ENCODE measurements at places on chromosomes 5 and 9. TPM values are rescaled to one million over a fixed set of nuclear protein-coding genes. Genes with fewer than 3 reads are reported as not detected.

GRCh38 chr9:6790866-6791265, 33.1 kb downstream of the KDM4C start:
- DNase-seq, result peak; percentile 65

GRCh38 chr9:110835404-110835803, 166.8 kb downstream of the MUSK start:
- DNase-seq, result no peak

DNA sequence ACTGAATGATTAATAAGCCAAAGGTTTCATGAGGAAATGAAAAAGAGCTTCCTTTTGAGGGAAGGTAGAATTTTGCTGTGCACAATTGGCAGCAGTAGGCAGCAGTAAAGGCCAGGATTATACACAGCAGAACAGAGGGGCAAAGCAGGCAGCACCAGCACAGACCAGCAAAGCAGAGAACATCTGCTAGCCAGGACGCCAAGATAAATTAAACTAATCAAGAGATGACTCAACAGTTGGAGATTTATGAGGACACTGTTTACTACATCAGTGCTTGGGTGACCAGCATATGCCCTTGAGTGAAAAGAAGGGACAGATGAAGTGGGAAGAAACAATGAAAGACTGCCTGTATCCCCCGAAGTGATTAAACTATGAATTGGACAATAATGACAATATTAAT, 871.4 kb upstream of the CDH10 start:
- no peak for DNase-seq

- DNase-seq, result no peak
Measured at GRCh38 chr5:61120534-61120933, 41.7 kb downstream of the SMIM15 start.

DNA sequence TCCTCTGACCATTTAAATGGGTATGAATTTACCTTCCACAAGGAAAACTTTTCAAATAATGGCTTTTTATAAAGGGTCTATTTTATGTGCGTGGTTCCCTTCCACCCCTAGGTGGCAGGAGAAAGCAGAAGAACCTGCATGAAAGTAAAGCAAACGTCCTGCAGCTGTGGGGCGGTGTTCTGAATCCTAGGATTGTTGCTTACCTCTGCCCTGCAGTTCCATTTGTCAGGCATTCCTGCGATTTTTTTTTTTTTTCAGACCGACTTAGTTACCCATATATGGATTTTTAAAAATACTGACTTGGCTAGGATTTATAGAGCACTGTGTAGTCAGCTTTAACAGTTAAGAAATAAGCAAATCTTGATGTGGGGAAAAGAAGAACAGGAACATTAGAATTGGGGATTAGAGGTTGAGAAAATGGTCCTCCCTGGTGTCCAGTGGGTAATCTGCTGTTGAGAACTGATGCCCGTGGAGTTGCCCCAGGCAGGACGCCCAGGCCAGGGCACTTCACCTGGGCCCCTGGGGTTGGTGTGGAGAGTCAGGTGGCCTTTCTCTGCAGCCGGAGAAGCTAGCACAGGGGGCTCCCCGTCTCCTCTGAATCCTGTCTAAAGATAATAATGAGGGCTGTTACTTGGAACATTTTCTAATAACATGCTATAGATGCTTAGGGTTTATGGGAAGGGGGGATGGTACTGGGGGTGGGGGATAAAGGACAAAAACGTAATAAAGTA, 30.4 kb upstream of the LTC4S start:
- peak; percentile 79 for DNase-seq

- no peak for DNase-seq
Measured at GRCh38 chr5:139065306-139065705, 132.9 kb downstream of the SIL1 start.

GRCh38 chr9:79660615-79661014, 88.8 kb downstream of the TLE4 start:
- no peak for DNase-seq

- DNase-seq, result no peak
Measured at GRCh38 chr9:22919423-22919822, 472.8 kb downstream of the DMRTA1 start.

DNA sequence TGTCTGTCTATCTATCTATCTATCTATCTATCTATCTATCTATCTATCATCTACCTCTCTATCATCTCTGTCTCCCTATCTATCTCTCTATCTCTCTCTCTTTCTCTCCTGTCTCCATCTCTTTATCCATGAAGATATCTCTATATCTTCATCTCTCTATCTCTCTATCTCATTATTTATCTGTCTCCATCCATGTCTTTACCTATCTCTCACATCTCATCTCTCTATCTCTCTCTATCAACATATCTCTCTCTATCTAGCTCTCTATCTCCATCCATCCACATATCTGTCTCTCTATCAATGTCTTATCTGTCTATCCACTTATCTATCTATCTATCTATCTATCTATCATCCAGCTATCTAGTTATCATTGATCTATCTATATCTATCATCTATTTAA, 292.1 kb upstream of the IRX2 start:
- DNase-seq, result no peak

GRCh38 chr9:125906893-125907292, 159.7 kb downstream of the PBX3 start:
- no peak for DNase-seq

- no peak for DNase-seq
Measured at GRCh38 chr9:114925672-114926071, 4.7 kb downstream of the TNFSF8 start.

Gene PTPDC1
- polyA plus RNA-seq, result 1.4 TPM

Gene PLAA
- polyA plus RNA-seq, result 13.8 TPM

Gene CSF1R
- polyA plus RNA-seq, result 31.1 TPM

Gene CCL27
- polyA plus RNA-seq, result not detected

Gene LMBRD2
- 1.6 TPM for polyA plus RNA-seq

Gene GLRA1
- not detected for polyA plus RNA-seq

Gene RNF224
- 0.03 TPM for polyA plus RNA-seq

Gene SLC34A3
- polyA plus RNA-seq, result 0.81 TPM
